ENCODE measurements at places on chromosomes 1 and 21.

- no peak for DNase-seq
Measured at GRCh38 chr1:17080880-17081279, 27.0 kb upstream of the SDHB start.

DNA sequence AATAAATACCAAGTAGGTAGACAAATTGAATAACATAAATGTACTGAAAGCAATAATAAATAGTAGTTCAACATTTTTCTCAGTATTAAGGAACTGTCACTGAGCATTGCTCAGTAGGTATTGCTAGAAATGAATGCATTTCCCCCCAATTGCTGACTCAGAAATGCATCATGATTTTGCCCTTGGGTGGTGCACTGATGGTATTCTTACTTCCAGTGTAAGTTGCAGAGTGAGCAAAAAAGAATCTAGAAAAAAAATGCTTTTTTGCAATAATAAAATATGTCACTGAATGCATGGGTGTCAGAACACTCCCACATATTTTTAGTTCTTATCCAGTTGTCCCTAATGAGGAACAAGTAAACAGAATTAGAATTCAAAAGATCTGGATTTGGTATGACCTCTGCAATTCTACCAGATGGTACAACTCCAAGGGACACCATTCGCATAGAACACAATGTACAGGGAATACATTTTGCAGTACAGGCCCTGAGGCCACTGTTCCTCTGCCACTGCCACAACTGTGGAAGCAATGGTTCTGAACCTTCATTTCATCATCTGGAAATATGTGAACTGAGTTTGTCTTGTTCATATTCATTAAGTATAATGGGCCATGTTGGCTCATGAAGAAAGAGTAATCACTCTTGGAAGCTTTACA lies 78.0 kb downstream of the ATP6V1G3 start:
- no peak for DNase-seq

GRCh38 chr1:231776757-231777062 lies 150.1 kb downstream of the DISC1 start:
- DNase-seq = no peak

- DNase-seq = no peak
Measured at GRCh38 chr1:215380566-215380965, 186.5 kb upstream of the KCTD3 start.

DNA sequence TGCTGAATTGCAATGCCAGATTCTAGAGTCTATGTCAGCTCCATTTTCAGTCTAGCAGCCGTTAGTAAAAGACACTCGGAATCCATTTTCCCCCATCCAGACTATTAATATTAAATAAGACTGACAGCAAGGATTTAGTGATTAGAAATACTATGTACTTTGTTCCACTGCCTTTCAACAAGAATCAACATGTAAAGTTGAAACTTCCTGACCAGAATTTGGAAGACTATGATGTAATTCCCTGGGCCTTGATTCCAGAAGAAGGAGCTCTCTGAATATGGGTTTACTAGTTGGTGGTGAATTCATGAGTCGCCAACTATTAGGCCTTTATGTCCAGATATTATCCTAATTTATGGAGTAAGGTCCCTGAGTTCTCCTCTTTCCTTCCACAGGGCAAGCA lies 24.8 kb downstream of the KDM1A start:
- no peak for DNase-seq

DNA sequence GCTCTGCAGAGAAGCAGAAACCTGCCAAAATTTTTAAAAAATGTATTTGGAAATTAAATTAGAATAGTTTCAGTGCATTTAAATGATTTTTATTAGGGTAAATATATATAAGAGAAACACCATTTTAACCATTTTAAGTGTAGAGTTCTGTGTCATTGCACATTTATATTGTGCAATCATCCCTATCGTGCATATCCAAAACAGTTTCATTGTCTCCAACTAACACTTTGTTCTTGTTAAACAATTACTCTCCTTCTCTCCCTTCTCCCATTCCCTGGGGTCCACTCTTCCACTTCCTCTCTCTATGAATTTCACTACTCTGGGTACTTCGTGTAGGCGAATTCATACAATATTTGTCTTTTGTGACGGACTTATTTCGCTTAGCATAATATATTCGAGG lies 6.0 kb upstream of the OR2L8 start:
- no peak for DNase-seq

- DNase-seq = peak; percentile 53
Measured at GRCh38 chr1:183655562-183656075, 2.5 kb upstream of the APOBEC4 start.

- no peak for DNase-seq
Measured at GRCh38 chr21:46078978-46079351, 18.9 kb upstream of the COL6A2 start.

DNA sequence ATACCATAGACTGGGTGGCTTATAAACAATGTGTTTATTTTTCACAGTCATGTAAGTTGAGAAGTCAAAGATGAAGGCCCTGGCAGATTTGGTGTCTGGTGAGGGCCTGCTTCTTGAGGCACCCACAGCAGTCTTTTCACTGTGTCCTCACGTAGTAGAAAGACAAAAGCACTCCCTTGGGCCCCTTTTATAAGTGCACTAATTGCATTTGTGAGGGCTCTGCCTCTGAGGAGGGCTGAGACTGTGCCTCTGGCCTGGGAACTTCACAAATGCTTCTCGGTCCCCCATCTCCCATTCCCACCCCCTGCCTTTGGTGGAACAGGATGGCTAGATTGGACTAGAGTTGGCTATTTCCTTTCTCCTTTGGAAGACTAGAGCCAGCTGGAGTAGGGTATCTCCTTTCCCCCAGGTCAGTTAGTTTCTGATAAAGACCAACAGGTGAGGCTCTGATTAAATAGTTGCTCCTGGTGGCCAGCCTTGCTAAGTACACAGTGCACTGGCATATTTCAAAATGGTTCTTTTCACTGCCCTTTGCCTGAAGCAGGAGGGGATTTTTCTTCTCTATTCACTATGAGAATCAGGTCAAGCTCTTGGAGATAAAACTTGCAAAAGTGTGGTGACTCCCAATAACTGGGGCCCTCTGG lies 82.9 kb downstream of the PLPPR4 start:
- no peak for DNase-seq

DNA sequence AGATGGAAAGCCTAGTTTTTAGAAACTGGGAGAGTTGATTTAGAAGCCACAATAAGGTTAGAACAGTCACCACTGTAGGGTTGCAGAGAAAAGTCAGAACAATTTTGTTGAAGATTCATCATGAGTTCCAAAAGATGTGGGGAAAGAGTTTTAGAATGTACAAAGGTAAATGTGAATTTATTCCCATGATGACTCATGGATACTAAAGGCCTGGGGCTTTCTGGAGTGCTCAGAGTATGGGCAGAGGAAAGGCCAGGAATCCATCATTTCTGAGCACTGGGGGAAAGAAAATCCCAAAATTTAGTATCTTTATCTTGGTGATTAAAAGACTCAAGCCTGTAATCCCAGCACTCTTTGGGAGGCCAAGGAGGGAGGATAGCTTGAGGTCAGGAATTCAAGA lies 17.8 kb downstream of the YBX1 start:
- no peak for DNase-seq

DNA sequence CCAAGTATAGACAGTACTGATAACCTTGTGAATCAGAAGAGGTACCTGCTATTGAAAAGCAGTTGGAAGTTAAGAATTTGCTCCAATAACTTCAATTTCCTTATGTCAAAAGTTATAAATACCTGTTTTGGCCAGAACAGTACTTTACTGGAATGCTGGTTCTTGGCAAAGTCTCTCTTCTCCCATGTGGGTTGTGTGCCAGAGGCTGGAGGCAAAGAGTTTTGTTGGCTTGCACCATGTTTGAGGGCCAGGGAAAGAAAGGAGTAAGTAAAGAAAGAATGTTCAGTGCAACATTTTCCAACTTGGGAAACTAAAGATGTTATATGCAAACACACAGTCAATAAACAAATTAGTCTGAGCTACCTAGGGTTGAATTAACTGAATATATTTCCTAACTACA lies 67.0 kb upstream of the DYNLT5 start:
- DNase-seq = no peak

DNA sequence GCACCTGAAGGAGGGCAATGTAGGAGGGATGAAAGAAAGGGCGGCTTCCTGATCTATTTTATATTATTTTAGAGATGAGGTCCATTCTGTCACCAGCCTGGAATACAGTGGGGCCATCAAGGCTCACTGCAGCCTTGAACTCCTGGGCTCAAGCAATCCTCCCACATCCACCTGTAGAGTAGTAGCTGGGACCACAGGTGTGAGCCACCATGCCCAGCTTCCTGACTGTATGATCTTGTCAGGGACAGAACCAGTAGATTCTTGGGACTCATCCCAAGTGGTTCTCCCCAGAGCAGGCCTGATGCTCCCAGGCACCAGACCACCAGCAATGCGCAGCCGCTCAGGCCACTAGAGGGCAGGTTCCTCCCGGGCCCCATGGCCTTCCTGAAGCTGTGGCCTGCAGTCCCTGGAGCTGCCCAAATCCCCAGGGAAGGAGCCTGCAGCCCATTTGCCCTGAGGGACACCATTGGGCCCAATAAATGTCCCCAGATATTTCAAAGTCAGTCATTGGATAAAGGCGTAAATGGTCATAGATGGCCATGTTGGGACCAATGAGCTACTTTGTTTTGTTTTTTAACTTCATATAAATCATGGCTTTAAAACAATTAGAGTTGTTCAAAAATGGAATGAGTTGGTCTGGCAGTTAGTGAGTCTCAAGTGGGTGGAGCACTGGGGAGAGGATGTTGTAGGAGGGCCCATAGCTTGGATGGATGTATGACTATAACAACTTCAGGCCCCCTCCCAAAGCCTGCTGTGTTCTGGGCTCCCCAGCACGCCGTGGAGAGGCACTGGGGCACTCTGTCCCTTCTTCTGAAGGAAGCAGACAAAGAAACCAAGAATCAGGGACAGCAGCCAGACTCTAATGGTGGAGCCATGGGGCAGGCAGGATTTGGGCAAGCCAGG lies 44.7 kb upstream of the GOLT1A start:
- DNase-seq = peak; percentile 8

DNA sequence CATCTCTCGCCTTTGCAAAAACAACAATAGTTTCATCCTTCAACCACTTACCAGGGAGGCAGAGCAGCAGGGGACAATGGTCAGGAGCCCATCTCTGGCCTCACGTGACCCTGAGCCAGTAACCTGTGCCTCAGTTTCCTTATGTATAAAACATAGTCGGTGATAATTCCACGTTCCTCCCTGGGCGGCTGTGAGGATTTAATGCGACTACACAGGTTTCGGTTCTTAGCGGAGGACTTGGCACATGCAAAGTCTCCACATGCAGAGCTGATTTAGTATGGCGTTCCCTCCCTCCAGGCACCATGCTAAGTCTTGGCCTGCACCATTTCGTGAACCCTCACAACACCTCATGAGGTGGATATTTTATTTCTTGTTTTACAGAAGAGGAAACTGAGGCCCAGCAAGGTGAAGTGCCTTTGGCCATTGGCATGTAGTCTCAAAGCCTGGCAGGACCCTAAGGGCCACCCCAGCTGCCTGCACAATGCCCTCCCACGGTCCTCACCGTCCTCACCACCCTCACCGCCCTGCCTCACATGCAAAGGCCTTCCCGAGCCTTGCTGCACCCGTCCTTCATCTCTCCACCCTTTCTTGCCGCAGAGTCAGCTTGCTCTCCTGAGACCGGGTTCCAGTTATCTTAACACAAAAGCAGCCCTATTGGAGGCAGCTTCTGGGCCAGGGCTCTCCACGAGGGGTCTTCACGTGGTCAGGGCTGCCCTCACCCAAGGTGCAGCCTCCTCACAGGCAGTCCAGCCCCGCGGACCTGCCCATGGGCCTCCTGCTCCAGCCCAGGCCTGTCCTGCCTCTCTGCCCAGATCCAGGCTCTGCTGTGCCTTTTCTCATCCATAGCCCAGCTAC lies 48.9 kb downstream of the SYF2 start:
- DNase-seq = no peak

GRCh38 chr1:56335394-56335793 lies 244.0 kb downstream of the PLPP3 start:
- no peak for DNase-seq

- DNase-seq = no peak
Measured at GRCh38 chr1:111199329-111199728, 1.1 kb downstream of the DENND2D start.

DNA sequence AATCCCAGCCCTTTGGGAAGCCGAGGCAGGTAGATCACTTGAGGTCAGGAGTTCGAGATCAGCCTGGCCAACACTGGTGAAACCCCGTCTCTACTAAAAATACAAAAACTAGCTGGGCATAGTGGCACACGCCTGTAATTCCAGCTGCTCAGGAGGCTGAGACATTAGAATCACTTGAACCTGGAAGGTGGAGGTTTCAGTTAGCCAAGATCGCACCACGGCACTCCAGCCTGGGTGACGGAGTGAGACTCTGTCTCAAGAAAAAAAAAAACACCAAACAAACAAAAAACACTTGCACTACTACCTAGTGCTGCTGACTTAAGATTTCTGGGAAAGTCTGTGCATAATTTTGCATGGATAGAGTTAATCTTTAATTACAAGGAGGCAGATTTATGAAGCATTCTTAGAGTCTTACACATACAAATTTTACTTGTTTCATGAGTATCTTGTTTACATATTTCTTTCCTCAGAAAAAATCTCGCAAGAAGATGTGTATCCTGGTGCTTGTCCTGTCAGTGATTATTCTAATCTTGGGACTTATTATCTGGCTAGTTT lies 8.7 kb upstream of the PPP1R8 start:
- no peak for DNase-seq

GRCh38 chr1:184380468-184380867 lies 6.4 kb upstream of the C1orf21 start:
- DNase-seq = no peak

GRCh38 chr1:11906870-11907269 lies 19.4 kb downstream of the KIAA2013 start:
- DNase-seq = no peak

- no peak for DNase-seq
Measured at GRCh38 chr1:35557118-35557610, at the start of gene KIAA0319L. Gene KIAA0319L (minus strand): TSS chr1:35557403. CDS start chr1:35554491, 2,912 bp downstream.

DNA sequence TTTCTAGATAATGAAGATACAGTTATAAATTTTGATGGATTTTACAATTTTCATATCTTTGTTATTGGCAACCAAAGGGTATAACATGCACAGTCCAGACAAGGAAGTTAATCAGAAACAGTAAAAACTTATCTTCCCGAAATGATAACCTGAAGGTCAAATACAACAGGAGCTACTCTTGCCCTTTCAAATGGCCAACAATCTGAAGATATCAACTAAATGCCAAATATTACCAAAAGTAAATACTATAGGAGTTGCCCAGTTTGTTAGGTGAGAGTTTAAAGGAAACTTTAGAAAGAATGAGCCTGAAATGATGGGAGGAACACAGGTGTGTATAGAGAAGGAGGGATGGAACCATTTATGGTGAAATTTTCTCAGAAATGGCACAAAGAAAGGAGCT lies 153.2 kb downstream of the RGS7 start:
- DNase-seq = no peak

- DNase-seq = no peak
Measured at GRCh38 chr1:92442351-92442750, 44.4 kb downstream of the GFI1 start.

Measured in stimulated activated CD4-positive, alpha-beta T cell treated with anti-CD3 and anti-CD28 coated beads, Interleukin-15, amount 100 ng/mL, for 1 hour (primary cell).